ENCODE measurements at places on chromosomes 6 and 20. TPM values are rescaled to one million over a fixed set of nuclear protein-coding genes. Genes with fewer than 3 reads are reported as not detected.

DNA sequence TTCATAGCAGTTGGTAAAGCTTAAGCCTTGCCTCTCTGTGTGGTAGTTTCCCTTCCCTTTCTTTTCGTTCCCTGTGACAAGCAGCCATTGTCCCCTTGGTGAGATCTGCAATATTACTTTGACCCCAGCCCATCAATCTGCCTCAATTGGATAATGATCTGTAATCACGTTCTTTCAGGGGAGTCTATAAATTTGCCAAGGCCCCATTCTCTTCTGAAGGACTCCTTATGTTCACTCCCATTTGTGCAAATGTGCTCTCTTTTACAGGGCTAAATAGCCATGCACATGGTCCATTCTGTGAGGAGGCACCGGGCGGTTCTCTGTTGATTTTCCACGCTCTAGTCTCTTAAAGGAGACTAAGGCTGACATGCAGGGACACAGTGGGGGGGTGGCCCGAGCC is 660.4 kb upstream of the SLC35B3 start:
- DNase-seq, result no peak

DNA sequence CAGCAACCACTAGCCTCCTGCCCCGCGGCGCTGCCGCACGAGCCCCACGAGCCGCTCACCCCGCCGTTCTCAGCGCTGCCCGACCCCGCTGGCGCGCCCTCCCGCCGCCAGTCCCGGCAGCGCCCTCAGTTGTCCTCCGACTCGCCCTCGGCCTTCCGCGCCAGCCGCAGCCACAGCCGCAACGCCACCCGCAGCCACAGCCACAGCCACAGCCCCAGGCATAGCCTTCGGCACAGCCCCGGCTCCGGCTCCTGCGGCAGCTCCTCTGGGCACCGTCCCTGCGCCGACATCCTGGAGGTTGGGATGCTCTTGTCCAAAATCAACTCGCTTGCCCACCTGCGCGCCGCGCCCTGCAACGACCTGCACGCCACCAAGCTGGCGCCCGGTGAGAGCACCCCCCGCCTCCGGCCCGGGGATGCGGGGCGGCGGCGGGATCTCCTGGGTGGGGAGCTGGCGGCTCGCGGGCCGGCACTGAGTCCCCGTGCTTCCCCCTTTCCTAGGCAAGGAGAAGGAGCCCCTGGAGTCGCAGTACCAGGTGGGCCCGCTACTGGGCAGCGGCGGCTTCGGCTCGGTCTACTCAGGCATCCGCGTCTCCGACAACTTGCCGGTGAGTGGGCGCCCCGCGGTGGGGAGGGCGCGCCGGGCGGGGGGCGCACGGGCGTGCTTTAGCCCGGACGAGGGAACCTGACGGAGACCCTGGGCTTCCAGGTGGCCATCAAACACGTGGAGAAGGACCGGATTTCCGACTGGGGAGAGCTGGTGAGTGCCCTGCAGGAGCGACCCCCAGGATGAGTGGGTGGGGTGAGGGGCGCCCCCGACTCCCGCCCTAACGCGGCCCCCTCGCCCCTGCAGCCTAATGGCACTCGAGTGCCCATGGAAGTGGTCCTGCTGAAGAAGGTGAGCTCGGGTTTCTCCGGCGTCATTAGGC is 585 bp downstream of the PIM1 start:
- peak; percentile 88 for DNase-seq

Gene C6orf141
- not detected for total RNA-seq

Gene POU5F1
- 0.29 TPM for total RNA-seq

DNA sequence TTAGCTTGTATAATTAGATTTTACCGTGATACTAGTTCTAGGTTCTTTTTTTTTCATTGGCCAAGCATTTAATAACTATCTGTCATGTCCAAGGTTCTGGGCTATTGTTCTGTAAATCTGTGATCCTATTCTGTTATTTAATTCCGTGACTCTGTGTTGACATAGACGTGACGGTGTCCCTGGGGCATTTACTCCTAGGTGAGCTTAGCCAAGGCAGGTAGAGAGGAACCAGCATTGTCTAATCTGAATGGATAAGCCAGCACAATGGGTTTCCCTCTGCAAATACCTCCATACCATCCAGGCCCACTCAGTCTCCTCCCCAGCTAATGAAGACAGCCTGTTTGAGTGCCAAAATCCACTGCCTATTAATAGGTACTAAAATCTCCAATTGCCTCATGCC is 8.9 kb upstream of the CDSN start:
- DNase-seq, result no peak

DNA sequence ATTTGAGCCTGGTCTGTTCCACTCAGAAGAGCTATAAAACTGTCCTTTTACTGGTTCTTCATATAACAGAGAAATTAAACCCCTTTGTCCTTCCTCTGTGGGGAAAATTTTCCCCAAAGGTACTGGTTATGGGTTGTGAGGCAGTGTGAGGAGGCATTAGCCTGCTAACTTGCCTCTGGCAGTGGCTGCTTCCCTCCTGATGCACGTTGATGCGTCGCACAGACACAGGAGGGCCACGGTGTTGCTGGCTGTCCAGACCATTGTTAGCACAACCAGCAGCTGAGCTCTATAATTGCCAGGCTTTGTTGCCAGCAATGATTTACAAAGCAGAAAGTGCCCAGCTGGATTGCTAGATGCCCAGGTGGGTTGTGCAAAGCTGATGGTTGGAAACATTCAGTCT is 10.1 kb downstream of the AAR2 start:
- DNase-seq, result no peak

DNA sequence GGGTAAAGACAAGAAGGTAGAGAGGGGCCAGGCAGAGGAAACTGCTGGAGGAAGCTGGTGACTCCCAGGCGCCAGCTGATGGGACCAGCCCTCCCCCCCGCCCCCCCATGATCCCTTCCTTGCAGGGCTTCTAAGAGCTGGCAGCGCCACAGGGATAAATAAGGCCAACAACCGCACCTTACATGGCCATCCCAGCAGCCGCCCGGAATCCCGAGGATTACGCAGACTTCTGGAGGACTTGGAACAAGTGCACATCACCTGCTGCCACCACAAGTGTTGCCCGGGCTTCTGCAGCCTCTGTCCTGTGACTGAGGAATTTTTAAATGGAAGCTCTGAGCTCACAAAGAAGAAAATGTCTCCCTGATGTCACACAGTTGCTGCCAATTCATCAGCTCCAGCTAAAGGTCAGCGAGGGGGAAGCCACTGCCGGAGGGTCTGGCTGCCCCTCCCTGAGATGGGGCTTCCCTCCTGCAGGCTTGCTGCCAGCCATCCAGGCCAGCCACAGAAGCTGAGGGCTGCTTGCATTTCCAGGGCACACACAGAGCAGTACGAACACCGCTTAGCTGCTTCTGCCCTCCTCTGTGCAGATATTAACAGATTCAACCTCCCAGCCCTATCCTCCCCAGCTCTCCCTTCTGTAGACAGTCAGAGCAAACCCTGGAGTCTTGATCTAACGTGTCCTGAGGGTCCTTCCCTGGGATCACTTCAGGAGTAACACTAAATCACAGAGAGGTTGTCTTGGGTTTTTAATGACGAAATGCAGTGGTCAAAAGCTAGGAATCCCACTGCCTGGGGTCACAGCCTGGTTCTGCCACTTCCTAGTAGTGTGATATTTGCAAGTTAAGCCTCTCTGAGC is 38.6 kb upstream of the PIM1 start:
- DNase-seq, result no peak

DNA sequence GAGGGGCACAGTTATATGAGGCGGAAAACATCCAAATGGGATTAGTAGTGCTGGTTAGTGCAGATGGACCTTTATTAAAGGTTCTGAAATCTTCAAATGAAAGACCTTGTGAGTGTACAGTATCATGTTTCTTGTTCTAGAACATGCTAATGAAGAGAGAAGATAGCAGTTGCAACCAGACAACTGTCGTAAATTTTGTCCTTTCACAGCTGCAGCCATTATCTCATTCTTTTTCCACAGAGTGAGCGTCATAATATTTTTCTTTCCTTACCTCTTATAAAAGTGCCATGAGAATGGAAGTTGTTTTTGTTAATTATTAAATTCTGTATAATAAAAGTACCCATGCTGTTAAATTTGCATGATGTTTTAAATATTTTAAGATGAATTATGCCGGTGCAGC is 4.4 kb upstream of the C6orf163 start:
- DNase-seq, result no peak

GRCh38 chr20:4932061-4932460 is 69.2 kb downstream of the SLC23A2 start:
- no peak for DNase-seq

DNA sequence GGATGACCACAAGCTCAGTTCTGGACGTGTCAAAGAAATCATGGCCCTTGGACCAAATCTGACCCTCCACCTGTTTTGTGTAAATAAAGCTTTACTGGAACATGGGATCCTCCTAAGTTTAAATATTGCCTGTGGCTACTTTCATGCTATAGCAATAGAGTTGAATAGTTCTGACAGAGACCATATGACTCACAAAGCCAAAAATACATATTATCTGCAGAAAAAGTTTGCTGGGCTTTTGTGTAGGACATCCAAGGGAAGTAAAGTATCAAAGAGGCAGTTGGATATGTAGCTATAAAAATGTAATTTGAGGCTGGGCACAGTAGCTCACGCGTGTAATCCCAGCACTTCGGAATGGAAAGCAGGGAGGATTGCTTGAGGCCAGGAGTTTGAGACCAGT is 78.9 kb downstream of the TOX2 start:
- DNase-seq, result no peak

DNA sequence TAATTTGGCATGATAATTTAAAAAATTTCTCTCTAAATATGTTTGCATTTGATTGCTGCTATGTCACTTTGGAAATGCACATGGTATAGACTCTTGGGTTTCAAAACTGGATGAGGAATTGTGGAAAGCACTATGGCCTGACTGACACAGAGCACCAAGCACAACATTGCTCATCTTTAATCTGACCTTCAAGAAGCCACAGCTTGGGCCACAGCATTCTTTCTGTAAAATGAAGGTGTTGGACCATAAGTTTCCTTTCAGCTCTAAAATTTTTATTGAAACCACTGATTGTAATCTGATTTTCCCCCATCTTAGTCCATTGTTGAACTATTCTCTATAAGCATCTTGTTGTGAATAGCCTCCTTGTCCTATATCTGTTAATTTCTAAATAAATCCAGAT is 41.0 kb downstream of the QKI start:
- no peak for DNase-seq

- no peak for DNase-seq
Observed at GRCh38 chr6:3331971-3332370, 73.2 kb downstream of the PSMG4 start.

DNA sequence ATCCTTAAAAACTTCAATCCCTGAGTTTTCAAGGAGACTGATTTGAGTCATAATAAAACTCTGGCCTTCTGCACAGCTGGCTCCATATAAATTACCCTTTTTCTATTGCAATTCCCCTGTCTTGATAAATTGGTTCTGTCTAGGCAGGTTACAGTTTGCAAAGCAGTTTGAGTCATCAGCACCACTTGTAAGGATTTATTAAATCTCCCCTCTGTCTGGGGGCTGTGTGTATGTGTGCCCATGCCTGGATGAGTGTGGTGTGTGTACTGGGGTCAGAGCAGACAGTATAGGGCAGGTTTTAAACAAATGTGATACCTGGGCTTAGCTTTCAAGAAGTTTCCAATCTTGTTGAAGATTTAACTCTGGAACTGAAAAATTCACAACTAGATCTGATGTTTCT is 228.6 kb downstream of the FNDC1 start:
- DNase-seq, result no peak

Gene ID4
- total RNA-seq, result 29.7 TPM

DNA sequence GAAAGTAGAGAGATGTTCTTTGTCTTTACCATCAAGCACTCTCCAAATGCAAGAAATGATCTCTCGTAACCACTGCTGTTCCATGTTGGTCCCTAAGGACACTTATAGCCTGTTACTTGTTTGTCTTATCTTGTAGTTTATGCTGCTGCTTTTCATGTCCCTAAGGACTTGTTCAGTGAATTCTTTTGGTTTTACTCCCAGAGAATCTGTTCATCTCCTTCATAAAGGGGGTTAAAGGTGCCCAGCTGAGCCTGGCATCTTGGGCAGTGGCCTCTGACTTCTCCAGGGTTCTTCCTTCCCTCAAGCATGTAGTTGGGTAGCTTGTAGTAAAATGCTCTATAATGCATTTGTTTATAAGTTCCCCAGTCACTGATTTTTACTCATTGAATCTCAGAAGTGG is 864 bp upstream of the PKIG start:
- DNase-seq, result peak; percentile 52

DNA sequence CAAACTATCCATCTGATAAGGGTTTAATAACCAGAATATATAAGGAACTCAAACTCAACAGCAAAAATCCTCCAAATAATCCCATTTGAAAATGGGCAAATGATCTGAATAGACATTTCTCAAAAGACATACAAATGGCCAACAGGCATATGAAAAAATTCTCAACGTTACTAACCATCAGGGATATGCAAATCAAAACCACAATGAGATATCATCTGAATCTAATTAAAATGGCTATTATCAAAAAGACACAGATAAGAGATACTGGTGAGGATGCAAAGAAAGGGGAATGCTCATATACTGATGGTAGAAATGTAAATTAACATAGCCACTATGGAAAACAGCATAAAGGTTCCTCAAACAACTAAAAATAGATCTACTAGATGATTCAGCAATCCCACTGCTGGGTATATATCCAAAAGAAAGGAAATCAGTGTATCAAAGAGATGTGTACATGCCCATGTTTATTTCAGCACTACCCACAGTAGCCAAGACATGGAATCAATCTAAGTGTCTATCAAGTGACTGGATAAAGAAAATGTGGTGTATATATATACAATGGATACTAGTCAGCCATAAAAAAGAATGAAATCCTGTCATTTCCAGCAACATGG is 6.1 kb upstream of the BRD2 start:
- no peak for DNase-seq

- no peak for DNase-seq
Observed at GRCh38 chr6:73349311-73349710, 4.8 kb downstream of the DPPA5 start.

Gene GLP1R
- total RNA-seq, result not detected

GRCh38 chr20:21571841-21572690 is 58.2 kb upstream of the NKX2-2 start:
- peak; percentile 60 for DNase-seq

Gene RAB44
- under 0.01 TPM for total RNA-seq

DNA sequence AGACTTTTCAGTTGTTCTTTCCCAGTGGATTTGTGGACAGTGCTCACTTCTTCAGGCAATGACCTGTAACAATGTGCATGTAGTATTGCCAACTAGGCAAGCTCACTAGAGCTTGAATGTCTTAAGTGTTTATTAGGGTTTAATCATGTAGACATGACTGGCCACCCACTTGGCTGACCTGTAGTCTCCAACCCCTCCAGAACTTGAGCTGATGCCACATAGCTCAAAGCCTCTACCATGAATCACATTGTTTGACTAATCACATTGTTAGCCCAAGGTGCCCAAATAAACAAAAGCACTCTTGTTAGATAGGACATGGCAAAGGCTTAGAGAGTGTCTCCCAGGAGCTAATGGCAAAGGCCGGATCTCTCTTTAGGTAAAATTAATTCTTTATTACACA is 272.7 kb downstream of the GRIK2 start:
- DNase-seq, result no peak

GRCh38 chr6:73642530-73642929 is 11.3 kb downstream of the SLC17A5 start:
- DNase-seq, result no peak

GRCh38 chr6:48490658-48491057 is 379.7 kb upstream of the PTCHD4 start:
- no peak for DNase-seq
